ENCODE measurements at places on chromosomes 1 and 21.
A peak's percentile ranks its signal among the peaks of the same experiment; 100 is the strongest.

DNA sequence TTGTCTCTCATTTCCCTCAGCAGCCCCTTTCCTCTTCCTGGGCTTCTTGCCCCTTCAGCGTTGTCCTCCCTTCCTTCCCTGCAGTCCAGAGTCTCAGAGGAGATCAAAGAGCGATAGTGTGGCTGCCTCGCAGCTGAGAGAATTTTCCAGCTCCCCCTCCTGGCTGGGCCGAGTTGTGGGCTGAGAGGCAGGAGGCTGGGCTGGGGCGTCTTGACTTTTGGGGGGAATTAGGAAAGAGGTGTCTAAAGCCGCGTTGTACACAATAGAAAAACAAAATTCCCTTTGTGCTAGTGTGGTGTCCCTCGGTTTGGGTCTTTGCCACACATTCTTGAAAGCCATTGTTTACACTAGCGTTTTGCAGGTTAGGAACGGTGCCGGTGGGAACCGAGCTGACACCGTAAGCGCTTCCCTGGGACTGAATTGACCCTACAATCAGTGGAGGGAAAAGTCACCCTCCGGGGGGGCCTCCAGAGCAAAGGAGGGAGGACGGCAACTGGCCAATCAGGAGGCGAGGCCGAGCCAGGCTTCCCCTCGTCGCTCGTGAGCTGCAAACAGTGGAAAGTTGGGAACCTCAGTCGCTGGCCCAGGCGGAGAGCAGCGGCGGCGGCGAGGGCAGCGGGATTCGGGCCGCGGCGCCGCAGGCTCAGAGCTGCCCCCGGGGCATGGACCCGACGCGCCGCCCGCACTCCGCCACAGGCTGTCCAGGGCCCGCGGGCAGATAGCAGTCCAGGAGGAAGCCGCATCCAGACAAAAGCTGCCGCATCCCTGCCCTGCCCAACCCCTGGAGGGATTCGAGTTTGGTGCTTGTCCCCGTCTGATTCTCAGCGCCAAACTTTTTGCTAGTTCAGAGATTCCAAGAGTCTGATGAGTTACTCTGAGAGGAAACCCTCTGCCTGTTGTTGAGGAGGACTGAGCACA lies at the start of gene HMCN1:
HMCN1 (plus strand) TSS at position 574 of the 918 bp plus-strand sequence. CDS start 389 bp downstream, outside the sequence.
- DNase-seq, result no peak

DNA sequence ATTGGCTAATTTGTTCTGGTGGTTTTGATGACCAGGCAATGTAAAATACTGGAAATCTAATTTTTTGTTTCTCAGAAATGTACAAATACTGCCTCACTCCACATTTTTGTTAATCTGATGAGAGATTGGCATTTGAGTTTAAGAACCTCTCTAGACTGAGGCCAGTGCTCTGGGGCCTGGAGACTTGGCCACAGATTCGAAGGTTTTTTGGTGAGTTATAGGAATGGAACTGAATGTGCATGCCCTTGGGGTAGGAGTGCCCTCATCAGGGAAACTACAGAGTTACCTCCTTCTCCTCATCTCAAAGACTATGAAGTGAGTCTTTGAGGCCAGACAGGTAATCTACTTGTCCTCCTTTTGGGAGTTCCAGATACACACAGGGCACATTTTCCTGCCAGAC lies 347.9 kb downstream of the LTN1 start:
- no peak for DNase-seq

DNA sequence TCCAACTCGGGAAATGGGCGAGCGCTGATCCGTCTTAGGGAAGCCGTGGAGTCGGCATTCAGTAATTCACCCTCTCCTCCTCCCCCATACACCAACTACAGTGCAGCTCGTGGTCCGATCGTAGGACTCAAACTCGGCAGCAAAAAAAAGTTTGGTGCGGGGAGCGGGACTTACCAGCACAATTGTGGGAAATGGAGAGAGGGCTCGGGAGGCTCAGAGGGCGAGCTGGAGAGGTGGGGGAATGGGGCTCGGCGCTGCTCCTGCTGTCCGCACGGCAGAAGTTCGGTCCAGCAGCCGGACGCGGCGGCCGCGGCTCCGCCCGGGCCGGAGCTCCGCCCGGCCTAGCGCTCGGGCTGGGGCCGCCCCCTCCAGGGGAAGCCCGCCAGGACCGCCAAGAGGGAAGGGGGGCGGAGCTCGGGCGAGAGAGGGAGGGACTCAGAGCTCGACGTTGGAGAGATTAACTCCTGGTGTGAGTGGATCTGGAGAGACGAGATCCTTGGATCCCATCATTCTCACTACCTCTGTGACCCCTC lies 676 bp upstream of the PIAS3 start:
- DNase-seq, result peak; percentile 59

- DNase-seq, result no peak
Measured at GRCh38 chr1:8111560-8111959, 85.5 kb upstream of the ERRFI1 start.

Measured in HS-5 (cell line).